ENCODE measurements at places on chromosomes 11 and 22. TPM values are rescaled to one million over a fixed set of nuclear protein-coding genes. Genes with fewer than 3 reads are reported as not detected.

Gene ZC3H12C
- 13.7 TPM for total RNA-seq

Gene EEF1G
- 807 TPM for total RNA-seq

Gene CSNK2A3
- 2.3 TPM for total RNA-seq

Gene TSPAN32
- total RNA-seq, result 24.0 TPM

Gene OOSP3
- total RNA-seq, result not detected

Gene PANX2
- total RNA-seq, result 2.1 TPM

Gene C22orf15
- not detected for total RNA-seq

Gene OR8G1
- not detected for total RNA-seq

Gene MS4A10
- not detected for total RNA-seq

Gene NAALADL1
- 9.8 TPM for total RNA-seq

Gene MAPK1
- 123 TPM for total RNA-seq

Gene CEP126
- 5.6 TPM for total RNA-seq

Gene ADORA2A
- 3.7 TPM for total RNA-seq

Gene OR5AK2
- total RNA-seq, result not detected

Gene TMA7B
- not detected for total RNA-seq

Gene NRGN
- total RNA-seq, result 5.3 TPM

Gene PGR
- total RNA-seq, result 9.6 TPM

Gene SORL1
- total RNA-seq, result 5.5 TPM

Gene KRTAP5-8
- not detected for total RNA-seq

Gene RAB36
- 2.7 TPM for total RNA-seq

Gene OR8G5
- not detected for total RNA-seq

Gene LMO2
- total RNA-seq, result 16.8 TPM

Gene NAP1L4
- 152 TPM for total RNA-seq

Gene FBXO3
- 40.8 TPM for total RNA-seq

Gene SLC22A12
- not detected for total RNA-seq

Gene CALCA
- total RNA-seq, result not detected

Gene ANKK1
- total RNA-seq, result not detected

Gene APOBEC3B
- total RNA-seq, result 1.8 TPM

Gene C1QTNF4
- 0.33 TPM for total RNA-seq

Gene BCO2
- 108 TPM for total RNA-seq

Gene RFPL3
- not detected for total RNA-seq

Gene CBX7
- total RNA-seq, result 97.9 TPM

Gene TMEM45B
- not detected for total RNA-seq

Gene TNNT3
- 58.7 TPM for total RNA-seq

Gene KDELR3
- total RNA-seq, result 6.9 TPM

Gene OR4A15
- not detected for total RNA-seq

Gene NCR3LG1
- 3.3 TPM for total RNA-seq

Gene MAJIN
- total RNA-seq, result not detected

Gene IGSF9B
- total RNA-seq, result 58.9 TPM

Gene RAB39A
- total RNA-seq, result 0.51 TPM

Gene NTM
- 114 TPM for total RNA-seq

Gene LMNTD2
- 1.0 TPM for total RNA-seq

Gene KRTAP5-11
- not detected for total RNA-seq

Gene TMPRSS4
- total RNA-seq, result not detected

Gene GGT5
- total RNA-seq, result 61.0 TPM

Gene CASP4
- total RNA-seq, result 18.4 TPM

Gene MN1
- 10.1 TPM for total RNA-seq

Gene SULT4A1
- 0.18 TPM for total RNA-seq

Gene OR52I1
- total RNA-seq, result not detected

Gene IL18BP
- 5.3 TPM for total RNA-seq

Gene ACRV1
- total RNA-seq, result not detected

Gene CARD10
- 10.7 TPM for total RNA-seq

Gene TENM4
- 0.71 TPM for total RNA-seq

Gene MPZL2
- total RNA-seq, result 18.7 TPM

Gene IL10RA
- 12.1 TPM for total RNA-seq

Data from right cardiac atrium (tissue), 5 donors.